ENCODE measurements at places on chromosomes 13 and 19.
A peak's percentile ranks its signal among the peaks of the same experiment; 100 is the strongest.

DNA sequence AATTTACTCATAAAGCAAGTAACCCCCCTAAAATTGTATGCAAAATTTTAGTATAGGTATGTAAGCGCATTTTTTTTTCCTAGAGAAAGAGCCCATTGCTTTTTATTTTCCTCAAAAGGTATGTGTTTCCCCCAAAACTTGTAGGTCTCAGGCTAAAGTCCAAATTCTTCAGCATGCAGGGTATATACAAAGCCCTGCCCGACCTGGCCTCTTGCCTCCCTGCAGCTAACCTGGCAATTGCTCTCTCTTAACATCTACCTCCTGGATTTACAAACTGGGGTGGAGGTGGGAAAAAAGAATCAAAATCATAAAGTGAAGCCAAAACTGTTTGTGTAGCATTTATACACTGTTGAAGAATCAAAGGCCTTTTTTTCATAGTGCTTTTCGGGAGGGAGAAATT is 107.8 kb downstream of the KCNRG start:
- DNase-seq, result no peak

DNA sequence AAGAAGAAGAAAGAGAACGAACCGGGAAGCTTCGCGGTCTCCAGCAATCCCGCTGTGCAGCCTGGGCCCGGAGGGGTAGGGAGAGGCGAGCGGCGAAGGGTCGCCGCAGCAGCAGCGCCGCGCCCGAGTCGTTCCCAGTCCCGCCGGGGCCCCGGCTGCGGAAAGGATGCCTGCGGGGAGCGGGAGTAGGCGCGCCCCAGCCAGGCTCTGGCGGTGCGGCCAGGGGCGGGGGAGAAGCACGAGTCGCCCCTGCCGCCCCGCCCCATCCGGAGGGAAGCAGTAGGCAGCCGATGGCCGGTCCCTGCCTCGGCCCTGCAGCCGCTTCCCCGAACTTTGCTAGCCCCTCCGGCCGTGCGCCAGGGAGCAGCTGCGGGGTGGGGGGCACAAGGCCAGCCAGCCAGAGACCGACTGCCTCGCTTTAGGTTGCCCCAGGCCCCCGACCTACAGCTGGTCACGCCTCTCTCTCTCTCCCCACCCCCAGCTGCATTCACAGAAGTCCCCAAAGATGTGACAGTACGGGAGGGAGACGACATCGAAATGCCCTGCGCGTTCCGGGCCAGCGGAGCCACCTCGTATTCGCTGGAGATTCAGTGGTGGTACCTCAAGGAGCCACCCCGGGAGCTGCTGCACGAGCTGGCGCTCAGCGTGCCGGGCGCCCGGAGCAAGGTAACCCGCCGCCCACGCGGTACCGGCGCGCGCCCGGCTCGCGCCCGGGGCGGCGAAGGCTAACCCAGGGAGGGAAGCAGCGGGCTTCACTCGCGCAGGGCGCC is 1.1 kb downstream of the VSTM2B start:
- no peak for DNase-seq

GRCh38 chr19:54388802-54389139 is 24.0 kb upstream of the LAIR1 start:
- no peak for DNase-seq

- no peak for DNase-seq
Measured at GRCh38 chr13:114258589-114258988, 22.8 kb upstream of the UPF3A start.

DNA sequence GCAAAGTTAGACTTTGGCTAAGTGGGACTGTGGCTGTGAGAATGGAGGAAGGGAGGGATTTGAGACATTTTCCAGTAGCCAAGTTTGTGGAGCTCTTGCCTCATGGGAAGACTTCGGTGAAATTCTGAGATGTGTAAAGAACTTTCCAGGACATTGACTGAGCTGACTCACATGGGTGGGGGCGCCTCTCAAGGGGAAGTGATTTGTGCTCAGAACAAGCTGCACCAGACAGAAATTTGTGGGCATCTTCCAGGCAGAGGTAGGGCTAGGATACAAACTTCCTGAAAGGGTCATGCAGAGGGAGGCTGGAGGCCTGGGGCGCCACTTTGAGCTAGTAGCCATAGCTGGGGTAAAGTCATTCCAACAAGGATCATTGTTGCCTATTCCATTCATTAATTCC is 9.8 kb upstream of the SIGLEC10 start:
- no peak for DNase-seq

DNA sequence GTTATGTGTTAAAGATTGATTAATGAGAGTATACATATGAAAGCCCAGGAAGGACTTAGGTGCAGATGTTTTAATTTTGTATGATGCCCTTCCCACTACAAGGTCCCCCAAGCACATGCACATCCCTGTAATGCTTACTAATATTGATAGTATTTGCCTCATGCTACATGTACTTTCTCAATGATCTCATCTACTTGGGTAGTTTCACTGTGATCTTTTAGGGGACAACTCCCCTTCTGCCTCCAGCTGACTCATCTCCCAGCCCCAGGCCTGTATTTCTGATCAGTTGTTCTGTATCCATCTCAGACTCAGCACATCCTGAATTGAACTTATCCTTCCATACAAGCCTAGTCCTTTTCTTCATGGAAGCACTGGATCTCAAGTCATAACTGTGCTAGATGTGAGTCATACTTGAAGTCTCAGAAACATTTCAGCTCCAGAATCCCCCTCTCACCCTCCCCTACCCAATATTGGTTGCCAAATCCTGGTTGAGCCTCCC is 49.4 kb upstream of the INTS6 start:
- no peak for DNase-seq

DNA sequence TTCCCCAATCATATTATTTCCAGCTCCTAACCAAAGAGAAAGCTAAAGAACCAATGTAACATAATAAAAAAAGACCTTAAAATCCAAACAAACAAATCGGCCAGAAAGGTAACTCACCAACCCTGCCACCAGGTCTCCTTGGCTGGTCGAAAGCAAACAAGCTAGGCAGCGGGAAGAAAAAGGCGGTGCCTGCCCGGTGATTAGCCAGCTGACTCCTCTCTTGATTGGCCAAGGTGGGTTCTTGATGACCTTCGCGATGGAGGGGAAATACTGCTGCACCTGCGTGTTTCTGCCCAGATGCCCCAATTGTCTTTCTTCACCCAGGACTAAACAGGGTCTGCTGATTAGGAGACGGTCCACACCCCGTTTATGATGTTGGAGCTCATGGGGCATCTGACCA is at the start of gene NLRP11:
NLRP11 (minus strand) TSS at position 154 of the 400 bp plus-strand sequence. CDS start 13,825 bp downstream, outside the sequence.
- no peak for DNase-seq

DNA sequence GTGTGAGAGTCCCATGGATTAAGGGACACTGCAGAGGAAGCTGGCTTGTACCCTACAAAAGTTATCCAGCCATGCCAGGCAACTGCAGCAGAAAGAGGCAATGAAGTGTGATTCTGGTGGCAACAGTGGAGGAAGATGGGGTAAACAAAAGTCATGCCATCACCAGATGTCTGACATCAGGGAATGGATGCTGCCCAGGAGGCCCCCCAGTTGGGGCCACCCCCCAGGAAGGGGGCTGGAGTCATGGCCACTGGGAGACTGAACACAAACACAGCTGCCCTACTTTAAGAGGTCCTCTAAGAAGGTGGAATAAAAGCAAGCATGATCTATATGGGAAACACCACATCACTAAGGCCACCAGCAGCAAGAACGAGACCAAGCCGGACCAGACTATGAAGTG is 235.3 kb downstream of the KLF12 start:
- DNase-seq, result no peak

DNA sequence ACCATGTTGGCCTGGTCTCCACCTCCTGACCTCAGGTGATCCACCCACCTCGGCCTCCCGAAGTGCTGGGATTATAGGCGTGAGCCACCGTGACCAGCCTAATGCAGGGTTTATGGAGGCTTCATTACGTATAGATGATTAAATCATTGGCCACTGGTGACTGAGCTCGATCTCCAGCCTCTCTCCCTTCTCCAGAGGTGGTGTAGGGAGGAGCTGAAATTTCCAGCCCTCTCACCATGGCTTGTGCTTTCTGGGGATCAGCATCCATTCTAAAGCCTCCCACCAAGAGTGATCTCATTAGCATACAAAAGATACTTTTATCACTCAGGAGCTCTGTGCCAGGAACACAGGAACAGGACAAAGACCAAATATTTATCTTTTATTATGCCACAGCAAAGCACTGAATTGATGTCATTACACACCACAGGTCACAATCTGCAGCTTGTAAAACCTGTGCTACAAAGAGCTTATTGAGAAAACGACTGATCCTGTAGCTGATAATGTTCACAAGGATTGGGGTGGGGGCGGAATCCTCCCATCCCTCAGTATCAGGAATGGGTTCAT is 32.4 kb downstream of the RHPN2 start:
- peak; percentile 38 for DNase-seq

DNA sequence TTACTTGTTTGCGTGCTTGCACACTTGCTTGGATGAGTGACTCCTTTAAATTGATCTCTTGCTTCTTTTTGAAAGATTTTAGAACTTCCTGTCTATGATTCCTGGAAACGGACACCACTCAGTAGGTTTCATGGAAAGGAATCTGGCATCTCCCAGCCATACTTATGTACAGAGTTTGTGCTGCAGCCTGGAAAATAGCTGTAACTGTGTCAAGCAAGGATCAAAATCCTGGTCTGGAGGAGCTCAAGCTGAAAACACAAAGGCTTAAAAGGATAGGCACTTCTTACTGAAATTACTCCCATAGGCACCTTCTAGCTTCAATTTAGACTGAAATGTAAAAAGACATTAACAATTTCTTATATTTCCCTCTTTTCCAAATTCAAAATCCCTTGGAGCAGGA is 1.4 kb upstream of the FREM2 start:
- DNase-seq, result no peak

GRCh38 chr19:10227026-10227971 is 3.8 kb downstream of the S1PR2 start:
- DNase-seq, result no peak

GRCh38 chr19:45162608-45163143 is 1.9 kb upstream of the NKPD1 start:
- no peak for DNase-seq

DNA sequence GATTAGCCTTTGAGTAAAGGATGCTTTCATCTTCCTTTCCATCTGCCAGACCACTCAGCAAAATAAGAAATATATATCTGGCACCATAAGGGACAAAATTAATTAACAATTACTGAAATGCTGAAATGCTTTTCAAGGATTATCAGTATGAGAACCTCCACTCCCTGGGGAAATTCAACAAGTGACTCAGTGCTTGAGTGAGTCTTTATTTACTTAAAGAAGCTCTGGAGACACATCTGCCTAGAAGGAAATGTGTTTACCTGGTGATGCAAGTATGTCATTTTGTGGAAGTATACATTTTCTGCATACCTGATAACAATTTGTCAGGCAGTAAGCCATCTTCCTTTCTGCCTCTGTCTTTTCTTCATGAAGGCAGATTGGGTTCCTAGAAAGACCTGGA is 23.4 kb downstream of the ZNF560 start:
- no peak for DNase-seq
